ENCODE measurements at places on chromosomes 1 and 21.
A peak's percentile ranks its signal among the peaks of the same experiment; 100 is the strongest.

- DNase-seq, result no peak
Observed at GRCh38 chr1:206923009-206923960, 1.5 kb upstream of the FCMR start.

DNA sequence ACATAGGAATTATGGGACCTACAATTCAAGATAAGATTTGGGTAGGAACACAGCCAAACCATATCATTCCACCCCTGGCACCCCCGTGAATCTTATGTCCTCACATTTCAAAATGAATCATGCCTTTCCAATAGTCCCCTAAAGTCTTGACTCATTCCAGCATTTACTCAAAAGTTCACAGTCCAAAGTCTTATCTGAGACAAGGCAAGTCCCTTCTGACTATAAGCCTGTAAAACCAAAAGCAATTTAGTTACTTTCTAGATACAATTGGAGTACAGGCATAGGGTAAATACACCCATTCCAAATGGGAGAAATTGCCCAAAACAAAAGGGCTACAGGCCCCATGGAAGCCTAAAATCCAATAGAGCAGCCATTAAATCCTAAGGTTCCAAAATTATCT, 138.9 kb downstream of the PLPPR5 start:
- no peak for DNase-seq

- peak; percentile 63 for DNase-seq
Observed at GRCh38 chr1:92886886-92887419, 55.1 kb downstream of the RPL5 start.

DNA sequence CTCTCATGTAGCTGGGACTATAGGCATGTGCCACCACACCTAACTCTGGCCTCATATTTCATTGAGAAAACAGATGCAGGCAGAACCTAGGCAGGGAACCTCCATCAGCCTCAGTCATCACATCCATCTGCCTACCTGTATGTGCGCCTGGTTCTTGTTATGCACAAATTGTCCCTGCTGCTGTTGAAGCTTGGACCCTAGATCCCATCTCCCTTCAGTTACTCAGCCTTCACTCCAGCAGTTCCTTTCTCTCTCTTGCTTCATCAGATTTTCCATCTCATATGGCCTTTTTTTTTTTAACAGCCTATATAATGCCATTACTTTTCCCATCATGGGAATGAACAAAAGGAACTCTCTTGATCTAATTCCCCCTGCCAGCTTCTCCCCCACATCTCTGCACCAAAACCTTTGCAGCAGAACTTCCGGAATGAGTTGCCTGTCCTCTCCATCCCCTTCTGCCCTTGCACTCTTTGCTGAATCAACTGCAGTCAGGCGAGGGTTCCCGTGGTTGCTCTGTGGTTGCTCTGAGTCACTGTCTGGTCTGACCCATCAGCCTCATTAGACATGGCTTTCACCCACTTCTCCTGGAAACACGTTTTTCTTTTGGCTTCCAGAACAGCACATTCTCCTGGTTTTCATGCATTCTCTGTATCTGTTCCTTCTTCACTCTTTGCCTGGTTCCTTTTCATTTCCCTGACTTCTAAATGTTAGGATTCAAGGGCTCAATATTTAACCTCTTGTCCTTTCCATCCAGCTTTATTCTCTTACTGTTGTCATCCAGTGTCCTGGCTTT, 41.5 kb downstream of the UBE4B start:
- no peak for DNase-seq

GRCh38 chr1:96714881-96715280, 6.7 kb upstream of the PTBP2 start:
- DNase-seq, result no peak

GRCh38 chr21:17440969-17441368, 71.9 kb upstream of the CXADR start:
- DNase-seq, result no peak

DNA sequence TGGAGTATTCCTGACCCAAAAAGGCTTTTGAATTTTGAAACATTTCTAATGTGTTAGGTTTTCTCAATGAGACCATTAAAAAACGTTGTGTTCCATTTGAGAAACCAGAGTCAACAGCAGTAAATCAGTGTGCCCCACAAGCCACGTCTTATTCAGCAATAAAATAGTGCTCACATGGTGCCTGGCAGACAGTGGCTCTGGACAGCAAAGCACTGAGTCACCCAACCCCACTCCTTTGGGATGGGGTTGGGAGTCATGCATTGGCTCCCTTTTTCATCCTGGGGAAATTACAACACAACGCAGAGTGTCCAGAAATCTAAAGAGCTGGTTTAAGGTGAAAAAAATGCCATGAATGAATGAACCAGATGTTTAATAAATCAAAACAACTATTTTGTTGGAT, 46.5 kb downstream of the KCNJ15 start:
- no peak for DNase-seq

DNA sequence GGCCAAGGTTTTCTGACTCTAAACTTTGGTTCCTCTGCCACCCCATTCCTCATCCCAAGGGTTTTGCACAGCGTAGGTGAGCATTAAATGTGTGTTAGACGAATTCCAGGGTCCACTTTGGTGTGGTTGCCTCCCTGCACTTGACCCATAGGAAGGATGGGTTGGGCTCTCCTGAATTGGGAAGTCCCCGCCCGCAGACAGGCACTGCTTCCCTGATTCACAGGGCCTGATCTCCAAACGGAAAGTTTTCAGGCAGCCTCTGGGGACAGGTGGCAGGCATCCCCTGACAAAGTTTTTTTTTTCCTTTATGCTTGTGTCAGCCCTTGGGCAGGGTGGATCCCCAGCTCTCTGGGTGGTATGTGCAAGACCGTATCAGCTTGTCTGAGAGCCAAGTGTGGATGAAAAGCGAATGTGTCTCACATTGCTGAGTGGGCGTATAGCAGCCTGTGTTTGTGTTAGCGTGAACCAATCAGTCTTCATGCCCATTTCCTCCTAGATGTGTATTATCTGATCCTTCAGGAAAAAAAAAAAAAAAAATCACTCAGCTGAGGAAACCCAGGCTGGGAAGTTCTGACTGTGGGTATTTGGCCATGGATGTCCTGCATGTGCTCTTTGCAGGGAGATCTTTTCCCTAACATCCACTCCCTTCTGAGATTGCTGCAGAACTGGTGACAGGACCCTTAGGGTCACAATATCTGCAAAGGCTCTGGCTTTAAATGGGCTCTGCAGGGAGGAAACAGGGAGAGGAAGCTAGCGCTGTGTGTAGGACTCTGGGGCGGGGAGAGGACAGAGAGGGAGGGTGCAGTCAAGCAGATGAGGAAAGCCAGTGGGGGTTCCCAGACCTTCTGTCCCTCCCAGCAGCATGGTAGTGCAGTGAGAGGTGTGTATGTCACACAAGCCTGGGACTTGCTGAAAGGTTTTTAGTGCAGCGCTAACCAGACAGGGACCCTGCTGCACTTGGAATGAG, 42.2 kb upstream of the TRABD2B start:
- DNase-seq, result peak; percentile 41

GRCh38 chr1:221884821-221885220, 142.9 kb upstream of the DUSP10 start:
- DNase-seq, result no peak

DNA sequence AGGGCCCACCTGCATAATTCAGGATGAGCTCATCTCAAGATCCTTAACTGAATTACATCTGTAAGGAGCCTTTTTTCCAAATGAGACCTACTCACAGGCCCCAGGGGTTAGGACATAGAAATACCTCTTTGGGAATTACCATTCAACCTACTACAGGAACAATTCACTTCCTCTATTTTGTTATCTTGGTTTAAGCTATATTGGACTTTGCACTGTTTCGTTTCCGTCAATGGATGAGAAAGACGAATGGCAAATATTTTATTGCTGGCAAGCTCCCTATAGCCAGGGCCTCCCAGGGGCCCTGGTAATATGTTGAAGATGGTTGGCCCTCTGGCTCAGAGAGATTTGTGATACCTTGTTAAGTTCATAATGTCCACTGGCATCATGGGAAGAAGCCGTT, 384.2 kb upstream of the DUSP10 start:
- no peak for DNase-seq

GRCh38 chr1:32272557-32273390, 19.1 kb upstream of the HDAC1 start:
- no peak for DNase-seq

- DNase-seq, result no peak
Observed at GRCh38 chr1:110065841-110066240, 4.6 kb downstream of the ALX3 start.

GRCh38 chr1:201183753-201184152, 6.9 kb upstream of the IGFN1 start:
- DNase-seq, result no peak

- no peak for DNase-seq
Observed at GRCh38 chr1:116832308-116832931, 77.3 kb upstream of the PTGFRN start.

GRCh38 chr1:233389169-233389568, 61.6 kb downstream of the MAP3K21 start:
- DNase-seq, result no peak

GRCh38 chr1:23178950-23179349, 10.3 kb upstream of the LUZP1 start:
- DNase-seq, result no peak

GRCh38 chr1:26031611-26032220, 10.1 kb downstream of the EXTL1 start:
- no peak for DNase-seq

GRCh38 chr1:18191037-18191436, 83.4 kb downstream of the IGSF21 start:
- DNase-seq, result no peak

DNA sequence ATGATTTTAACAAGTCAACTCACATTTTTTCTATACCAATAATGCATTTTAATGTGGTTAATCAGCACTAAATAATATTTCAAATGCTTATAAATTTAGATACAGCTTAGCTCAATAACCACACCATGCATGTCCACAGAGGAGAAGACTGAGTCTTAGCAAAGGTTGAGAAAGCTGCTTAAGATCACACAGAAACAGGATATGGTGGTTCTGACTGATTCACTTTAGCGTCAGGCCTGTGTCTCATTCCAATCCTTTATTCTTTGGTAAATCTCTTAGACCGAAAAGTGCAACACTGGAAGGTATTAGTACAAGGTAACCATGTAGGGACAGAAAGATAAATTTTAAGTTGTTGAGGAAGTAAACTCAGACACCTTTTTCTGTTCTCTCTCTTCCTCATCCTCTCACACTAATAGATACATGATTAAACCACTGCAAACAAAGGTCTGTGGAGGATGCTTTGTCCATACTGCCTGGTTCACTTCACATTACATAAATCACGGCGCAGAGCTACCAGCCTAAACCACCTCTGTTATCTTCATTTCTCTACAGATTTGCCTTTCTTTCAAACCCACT, 139.0 kb downstream of the DPYD start:
- DNase-seq, result no peak

GRCh38 chr1:150968491-150968890, 6.1 kb downstream of the CERS2 start:
- no peak for DNase-seq

DNA sequence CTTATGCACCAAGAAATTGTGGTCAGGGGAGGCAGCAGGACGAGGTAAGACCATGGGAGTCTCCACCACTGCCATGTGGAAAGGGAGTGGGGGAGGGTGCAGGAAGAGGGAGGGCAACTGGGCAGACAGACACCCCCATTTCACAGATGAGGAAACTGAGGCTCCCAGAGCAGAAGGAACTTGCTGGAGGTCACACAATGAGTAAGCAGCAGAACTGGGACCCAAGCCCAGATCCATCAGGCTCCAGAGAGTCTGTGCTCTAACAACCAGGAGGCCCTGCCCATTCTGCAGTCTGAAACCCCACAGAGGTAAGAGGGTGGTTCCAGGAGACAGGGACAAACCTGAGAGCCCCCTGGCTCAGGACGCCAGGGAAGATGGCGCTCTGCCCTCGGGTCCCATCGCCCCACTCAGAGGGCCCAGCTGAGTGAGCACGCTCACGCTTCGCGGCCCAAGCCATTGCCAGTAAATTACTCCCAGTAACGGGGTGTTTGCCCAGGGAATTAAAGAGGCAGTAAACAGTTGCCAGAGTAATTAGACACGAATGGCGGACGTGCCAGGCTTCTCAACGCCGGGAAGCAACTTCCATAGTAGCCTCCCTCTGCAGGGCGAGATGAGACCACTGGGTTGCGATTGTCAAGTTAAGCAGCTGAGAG, 59.2 kb downstream of the MATN1 start:
- DNase-seq, result peak; percentile 58

- DNase-seq, result no peak
Observed at GRCh38 chr1:235852887-235853286, 13.8 kb downstream of the LYST start.

- DNase-seq, result no peak
Observed at GRCh38 chr1:207355060-207355459, 33.6 kb downstream of the CD55 start.

GRCh38 chr1:55021942-55022546, 17.3 kb upstream of the PCSK9 start:
- peak; percentile 91 for DNase-seq

DNA sequence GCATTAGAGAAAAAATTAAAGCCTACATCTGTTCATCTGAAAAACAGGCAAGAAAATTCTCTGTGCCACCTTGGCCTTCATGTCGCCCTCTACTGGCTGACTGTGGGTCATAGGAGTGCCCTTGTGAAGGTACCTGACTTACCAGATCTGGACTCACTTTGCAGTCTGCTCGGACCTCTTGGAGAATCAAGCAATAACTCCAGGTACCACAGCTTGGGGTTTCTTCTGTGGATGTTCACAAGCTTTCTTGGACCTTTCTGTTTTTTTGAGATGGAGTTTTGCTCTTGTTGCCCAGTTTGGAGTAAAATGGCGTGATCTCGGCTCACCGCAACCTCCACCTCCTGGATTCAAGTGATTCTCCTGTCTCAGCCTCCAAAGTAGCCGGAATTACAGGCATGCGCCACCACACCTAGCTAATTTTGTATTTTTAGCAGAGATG, 2.4 kb upstream of the PRAMEF18 start:
- no peak for DNase-seq

DNA sequence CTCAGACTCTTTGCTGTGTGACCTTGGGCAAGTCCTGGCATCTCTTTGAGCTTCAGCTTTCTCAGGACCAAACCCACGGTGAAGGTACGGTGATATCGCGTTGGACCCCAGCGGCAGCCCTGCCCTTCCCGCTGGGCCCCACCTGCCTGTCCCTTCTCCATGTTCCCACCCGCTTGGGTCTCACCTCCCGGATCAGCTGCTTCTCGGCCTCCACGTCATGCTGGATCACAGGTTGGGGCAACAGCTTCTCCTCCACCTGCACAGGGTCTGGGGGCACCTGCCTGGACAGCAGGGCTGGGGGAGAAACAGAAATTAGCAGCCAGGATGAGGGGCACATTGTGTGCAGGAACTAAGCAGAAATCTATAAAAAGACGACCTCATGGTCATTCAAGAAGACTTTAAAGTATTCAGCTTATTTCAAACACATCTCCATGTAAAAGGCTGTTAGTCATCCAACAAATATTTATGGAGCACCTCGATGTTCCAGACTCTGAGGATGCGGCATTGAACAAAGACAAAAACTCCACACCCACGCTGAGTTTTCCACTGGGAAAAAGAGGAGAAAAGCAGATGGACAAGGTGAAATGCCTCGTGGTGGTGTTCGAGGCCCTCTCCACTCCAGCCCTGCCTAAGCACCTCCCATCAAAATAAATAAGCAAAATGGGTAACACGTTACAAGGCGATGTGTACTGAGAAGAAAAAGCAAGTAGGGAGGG, 19.5 kb downstream of the KIF17 start:
- no peak for DNase-seq

Measured in DMS153 (cell line).